A549 treated with dexamethasone at 1 μM for 4 hours (cell line): ENCODE measurements at places on chromosomes 12 and 14. TPM values are rescaled to one million over a fixed set of nuclear protein-coding genes. Genes with fewer than 3 reads are reported as not detected.

The MYH7 gene
- total RNA-seq: 0.02 TPM in 1 of 5 replicates, not detected in the others

The TAMALIN gene
- total RNA-seq: 0.67 to 1.4 TPM (median 0.88 TPM) in 5 replicates

The TMCC3 gene
- total RNA-seq: 1.2 to 1.8 TPM (median 1.4 TPM) in 5 replicates

The ZNF268 gene
- total RNA-seq: 10.1 to 14.0 TPM (median 13.1 TPM) in 5 replicates

The DCN gene
- total RNA-seq: not detected in 5 replicates

The B4GALNT3 gene
- total RNA-seq: 0.49 to 0.74 TPM (median 0.52 TPM) in 5 replicates

The CRY1 gene
- total RNA-seq: 20.7 to 26.4 TPM (median 22.5 TPM) in 5 replicates

The DHRS4L2 gene
- total RNA-seq: 21.1 to 36.7 TPM (median 31.9 TPM) in 5 replicates

The MTRFR gene
- total RNA-seq: 13.2 to 19.6 TPM (median 16.2 TPM) in 5 replicates

The REM2 gene
- total RNA-seq: 0.16 to 0.41 TPM (median 0.39 TPM) in 5 replicates

The LRP1 gene
- 9.7 to 18.2 TPM (median 14.8 TPM) in 5 replicates for total RNA-seq

The NTS gene
- total RNA-seq: 51.3 to 83.4 TPM (median 63.5 TPM) in 5 replicates

The SYNE3 gene
- total RNA-seq: 0.37 to 1.0 TPM (median 0.91 TPM) in 5 replicates

The HOXC9 gene
- 12.7 to 14.9 TPM (median 14.5 TPM) in 5 replicates for total RNA-seq

The DBX2 gene
- not detected in 5 replicates for total RNA-seq

The ARHGAP9 gene
- total RNA-seq: 0.33 to 0.72 TPM (median 0.43 TPM) in 5 replicates

The ITPK1 gene
- total RNA-seq: 48.4 to 66.8 TPM (median 65.1 TPM) in 5 replicates

The IQSEC3 gene
- 0.01 to 0.11 TPM (median 0.02 TPM) in 5 replicates for total RNA-seq

The ADCY4 gene
- 0.08 TPM in 1 of 5 replicates, not detected in the others for total RNA-seq

The ASB2 gene
- 0.32 to 0.76 TPM (median 0.38 TPM) in 5 replicates for total RNA-seq

The SNRPF gene
- total RNA-seq: 103 to 197 TPM (median 114 TPM) in 5 replicates

The OTX2 gene
- total RNA-seq: not detected in 5 replicates

The RFLNA gene
- total RNA-seq: 0.07 to 0.24 TPM (median 0.09 TPM) in 5 replicates

The PUS7L gene
- total RNA-seq: 2.9 to 6.8 TPM (median 6.0 TPM) in 5 replicates

The TCL1B gene
- total RNA-seq: not detected in 5 replicates

The PRIMA1 gene
- total RNA-seq: 0.47 to 0.64 TPM (median 0.62 TPM) in 5 replicates

The PRICKLE1 gene
- total RNA-seq: 0.61 to 0.88 TPM (median 0.76 TPM) in 5 replicates

The RFX4 gene
- total RNA-seq: 0.02 to 0.07 TPM (median 0.04 TPM) in 4 of 5 replicates, not detected in the other

The ANKS1B gene
- 0.20 to 0.52 TPM (median 0.51 TPM) in 5 replicates for total RNA-seq

The ENDOU gene
- total RNA-seq: 0.07 to 0.09 TPM in 2 of 5 replicates, not detected in the others

The KRT79 gene
- total RNA-seq: 0.06 to 0.17 TPM (median 0.06 TPM) in 3 of 5 replicates, not detected in the others

The TTC9 gene
- 3.1 to 4.1 TPM (median 3.6 TPM) in 5 replicates for total RNA-seq

The TAPBPL gene
- total RNA-seq: 3.1 to 3.6 TPM (median 3.5 TPM) in 5 replicates

The NRXN3 gene
- 0.70 to 1.3 TPM (median 1.1 TPM) in 5 replicates for total RNA-seq

The APOF gene
- total RNA-seq: not detected in 5 replicates

The KCNA5 gene
- total RNA-seq: not detected in 5 replicates

The GNB3 gene
- 0.59 to 2.3 TPM (median 1.5 TPM) in 5 replicates for total RNA-seq

The PZP gene
- not detected in 5 replicates for total RNA-seq

The KRT2 gene
- total RNA-seq: not detected in 5 replicates

The TAS2R13 gene
- total RNA-seq: not detected in 5 replicates

The LRCOL1 gene
- total RNA-seq: not detected in 5 replicates

The KRT80 gene
- 26.5 to 44.3 TPM (median 38.1 TPM) in 5 replicates for total RNA-seq

The SYT10 gene
- not detected in 5 replicates for total RNA-seq

The SLC38A4 gene
- 0.16 to 0.42 TPM (median 0.23 TPM) in 5 replicates for total RNA-seq
